Stimulated activated CD4-positive, alpha-beta T cell treated with anti-CD3 and anti-CD28 coated beads, Interleukin-1b, Interleukin-23, amount 100 ng/mL, for 1 hour (primary cell): ENCODE measurements at places on chromosomes 5 and 9.

GRCh38 chr9:89395931-89396710, 77.8 kb downstream of the SECISBP2 start:
- DNase-seq, result no peak

DNA sequence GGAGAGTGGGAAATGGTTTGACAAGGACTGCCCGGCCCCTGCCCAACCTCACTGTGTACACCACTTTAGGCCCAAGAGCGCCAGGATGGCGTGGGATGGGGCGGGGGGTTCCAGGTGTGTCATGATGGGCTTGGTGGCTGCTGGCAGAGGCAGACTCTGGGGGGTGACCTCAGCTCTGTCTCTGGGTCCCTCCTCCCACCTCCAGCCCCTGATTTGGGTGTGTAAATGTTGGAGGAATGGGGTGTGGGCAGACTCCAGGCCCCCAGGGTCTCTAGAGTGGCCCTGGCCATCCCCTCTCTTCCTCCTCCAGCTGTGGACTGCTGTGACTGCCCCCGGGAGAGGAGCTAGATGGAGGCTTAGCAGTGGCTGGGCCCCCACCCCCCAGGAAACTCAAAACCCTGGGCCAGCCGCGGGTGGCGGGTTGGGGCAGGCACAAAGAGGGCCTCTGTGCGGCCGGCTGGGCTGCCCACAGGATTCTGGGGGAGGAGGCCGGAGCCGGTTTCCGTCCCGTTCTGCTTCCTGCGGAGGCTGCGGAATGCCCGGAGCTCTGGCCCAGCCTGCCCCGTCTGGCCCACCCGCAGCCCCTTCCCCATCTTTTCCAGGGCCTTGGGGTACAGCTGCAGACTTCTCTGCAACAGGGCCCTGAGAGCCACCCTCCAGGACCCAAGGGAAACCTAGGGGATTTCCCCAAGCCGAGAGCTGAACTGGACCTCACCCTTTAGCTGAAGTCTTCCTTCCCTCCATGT, 23.1 kb downstream of the CXXC5 start:
- no peak for DNase-seq

DNA sequence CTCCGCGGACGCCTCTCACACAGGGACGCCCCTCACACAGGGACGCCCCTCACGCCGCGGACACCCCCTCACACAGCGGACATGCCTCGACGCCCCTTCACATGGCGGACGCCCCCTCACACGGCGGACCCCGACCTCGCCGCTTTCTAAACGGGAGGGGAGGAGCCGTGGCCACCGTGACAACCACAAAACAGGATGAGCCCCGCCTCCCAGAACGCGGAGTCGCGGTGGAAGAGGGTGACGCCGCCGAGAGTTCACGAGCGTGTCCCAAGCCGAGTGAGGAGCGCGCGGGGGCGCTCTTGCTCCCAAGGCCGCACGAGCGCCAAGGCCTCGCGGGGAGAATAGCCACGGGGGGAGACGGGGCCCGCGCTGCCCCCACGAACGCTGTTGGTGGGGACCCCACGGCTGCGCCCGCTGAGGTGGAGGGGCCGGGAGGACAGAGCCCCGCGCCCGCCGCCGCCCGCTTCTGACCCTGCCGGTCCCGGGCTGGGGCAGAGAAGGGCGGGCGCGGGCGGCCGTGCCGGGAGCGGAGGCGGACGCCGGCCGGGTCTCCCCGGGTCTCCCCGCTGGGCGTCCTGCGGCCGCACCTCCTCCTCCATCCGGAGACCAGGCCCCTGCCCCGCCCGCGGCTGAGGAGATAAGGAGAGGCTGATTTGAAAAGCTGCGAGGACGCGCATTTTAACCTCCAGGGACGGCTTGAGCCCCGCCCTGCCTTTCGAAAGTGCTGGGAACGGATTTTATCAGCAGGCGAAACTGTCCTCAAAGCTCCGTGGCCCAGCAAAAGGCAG, 3.9 kb upstream of the NKD2 start:
- DNase-seq, result peak; percentile 23

DNA sequence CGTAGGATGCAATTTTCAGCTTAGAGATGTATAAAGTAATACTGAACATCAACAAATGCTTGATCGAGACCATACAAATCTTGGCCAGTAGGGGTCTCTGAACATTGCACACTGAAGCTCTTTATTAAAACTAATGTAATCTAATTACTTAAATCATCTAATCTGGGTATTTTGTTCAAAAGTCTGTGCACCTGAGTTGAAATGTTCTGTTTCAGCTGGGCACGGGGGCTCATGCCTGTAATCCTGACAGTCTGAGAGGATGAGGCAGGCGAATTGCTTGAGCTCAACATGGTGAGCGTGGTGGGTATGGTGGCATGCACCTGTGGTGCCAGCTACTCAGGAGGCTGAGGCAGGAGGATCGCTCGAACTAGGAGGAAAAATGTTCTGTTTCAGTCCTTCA, 41.0 kb downstream of the ESM1 start:
- DNase-seq, result peak; percentile 6

DNA sequence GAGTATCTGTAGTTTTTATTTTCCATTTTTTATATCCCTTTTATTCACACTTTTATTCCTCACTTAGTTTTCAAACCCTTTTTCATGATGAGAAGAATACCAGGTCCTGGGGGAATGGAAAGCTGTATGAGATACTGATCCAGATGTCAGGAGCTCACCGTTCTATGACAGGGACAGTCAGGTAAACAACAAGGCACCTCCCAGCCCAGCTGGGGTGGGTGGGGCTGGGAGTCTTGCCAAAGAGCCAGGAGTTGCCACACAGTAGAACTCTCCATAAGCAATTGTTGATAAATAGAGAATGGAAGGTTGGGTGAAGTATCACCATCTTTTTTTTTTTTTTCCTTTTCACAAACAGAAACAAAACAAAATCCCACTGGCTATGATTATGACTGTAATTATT, 225.8 kb downstream of the NSG2 start:
- DNase-seq, result no peak

- DNase-seq, result no peak
These were observed 53.8 kb downstream of the RAPGEF1 start for GRCh38 chr9:131685753-131686706.

DNA sequence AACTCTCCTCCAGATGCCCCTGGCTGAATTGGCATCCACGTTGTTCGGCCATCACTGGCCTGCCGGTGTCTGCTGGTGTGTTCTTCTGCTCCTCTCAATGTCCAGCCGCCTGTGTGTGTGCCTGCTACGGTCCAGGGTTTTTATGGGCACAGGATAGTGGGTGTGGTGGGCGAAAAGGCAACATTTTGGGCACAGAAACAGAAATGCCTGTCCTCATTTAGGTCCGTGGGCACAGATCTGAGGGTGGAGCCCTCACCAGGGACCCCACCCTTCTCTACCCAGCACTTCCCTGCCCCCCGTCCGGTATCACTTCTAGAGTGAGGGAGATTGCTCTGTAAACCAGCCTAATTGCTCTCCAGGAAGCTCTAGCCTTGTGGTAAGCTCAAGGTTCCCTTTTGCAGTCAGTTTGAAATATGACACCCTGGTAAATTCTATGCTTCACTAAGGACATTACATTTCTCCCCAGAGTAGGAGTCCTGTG, 410.1 kb downstream of the MAT2B start:
- no peak for DNase-seq

GRCh38 chr5:108620516-108620915, 127.2 kb upstream of the FER start:
- DNase-seq, result no peak

DNA sequence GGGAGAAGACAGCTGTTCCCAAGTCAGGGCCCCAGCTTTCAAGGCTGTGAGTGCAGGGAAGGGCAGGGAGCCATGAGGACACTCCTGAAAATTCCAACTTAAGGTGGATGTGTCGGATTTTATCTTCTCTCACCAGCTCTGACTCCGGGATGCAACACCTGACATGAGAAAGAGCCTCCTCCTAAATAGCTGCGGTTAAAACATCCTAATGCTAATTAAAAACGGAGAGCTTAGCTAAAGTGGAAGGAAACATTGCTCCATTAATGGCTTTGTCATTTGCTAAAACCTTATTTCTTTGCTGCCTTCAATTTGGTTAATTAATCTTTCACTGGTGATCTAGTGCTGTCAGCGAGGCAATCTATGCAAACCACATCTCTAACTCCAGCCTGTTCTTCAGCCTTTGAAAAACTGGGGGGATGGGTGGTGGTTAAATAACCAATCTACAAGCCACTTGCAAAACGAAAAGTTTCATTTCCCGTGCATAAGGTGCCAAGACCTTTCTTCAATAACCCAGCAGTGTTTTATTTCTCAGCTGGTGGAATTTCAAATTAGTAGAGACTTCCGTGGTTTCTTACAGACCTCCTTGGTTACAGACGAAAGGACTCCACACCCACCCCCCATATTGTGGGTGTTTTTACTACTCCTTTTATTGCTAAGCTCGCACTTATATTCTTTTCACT, 379.6 kb downstream of the MLLT3 start:
- DNase-seq, result no peak

- DNase-seq, result no peak
These were observed 231.6 kb downstream of the SLF1 start for GRCh38 chr5:94849821-94850736.

GRCh38 chr5:176533894-176534611, 3.1 kb downstream of the RNF44 start:
- DNase-seq, result no peak

GRCh38 chr5:104909803-104910202, 1347.2 kb upstream of the NUDT12 start:
- DNase-seq, result no peak

DNA sequence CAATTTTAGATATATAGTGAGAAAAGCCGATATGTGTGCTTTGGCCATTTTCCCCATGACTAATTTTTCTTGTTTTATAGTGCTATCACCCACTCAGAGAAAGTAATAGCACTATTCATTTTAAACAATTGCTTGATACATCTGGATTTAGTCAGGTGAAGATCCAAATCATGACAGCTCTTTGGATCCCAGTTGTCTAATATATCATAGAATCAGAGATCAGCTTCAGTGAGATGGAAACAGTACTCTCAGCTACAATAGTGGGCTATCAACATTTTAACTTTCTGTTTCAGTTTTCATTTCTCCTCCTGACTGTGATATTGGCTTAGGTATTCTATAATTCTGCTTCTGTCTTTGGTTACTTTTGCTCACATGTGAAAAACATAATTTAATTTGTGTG, 38.7 kb downstream of the VCAN start:
- DNase-seq, result no peak

- no peak for DNase-seq
These were observed 817.5 kb downstream of the EFNA5 start for GRCh38 chr5:106853266-106853665.

DNA sequence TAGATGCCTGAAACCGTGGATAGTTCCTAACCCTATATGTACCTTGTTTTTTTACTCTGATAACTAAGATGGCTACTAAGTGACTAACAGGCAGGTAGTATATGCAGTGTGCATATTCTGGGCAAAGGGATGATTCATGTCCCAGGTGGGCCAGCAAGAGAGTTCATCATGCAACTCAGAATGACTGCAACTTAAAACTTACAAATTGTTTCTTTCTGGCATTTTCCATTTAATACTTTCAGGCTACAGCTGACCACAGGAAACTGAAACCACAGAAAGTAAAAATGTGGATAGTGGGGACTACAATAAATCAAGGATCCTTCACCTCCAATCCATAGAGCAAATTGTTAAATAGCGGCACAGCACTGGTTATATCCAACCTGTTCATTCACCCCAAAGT, 30.7 kb upstream of the VCAN start:
- DNase-seq, result no peak

GRCh38 chr5:119411361-119412278, 40.7 kb upstream of the HSD17B4 start:
- DNase-seq, result no peak

DNA sequence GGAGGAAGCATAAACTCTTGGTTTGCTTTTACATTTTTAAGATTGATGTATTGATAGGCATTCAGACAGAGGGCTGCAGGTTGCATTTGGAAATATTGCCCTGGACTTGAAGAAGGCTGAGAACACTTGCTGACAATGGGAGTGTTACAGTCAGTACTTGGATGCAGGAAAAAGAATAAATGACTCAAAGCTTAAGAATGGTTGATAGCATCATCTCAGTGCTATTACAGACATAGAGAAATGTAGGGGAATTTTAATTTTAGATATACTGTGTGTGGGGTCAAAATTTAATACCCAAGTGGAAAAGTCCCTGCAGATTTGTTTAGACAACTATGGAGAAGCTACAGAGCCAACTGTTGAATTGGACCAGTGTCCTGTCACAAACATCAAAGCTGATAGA, 101.1 kb downstream of the ISL1 start:
- DNase-seq, result no peak

- no peak for DNase-seq
These were observed 10.6 kb downstream of the CDKN2A start for GRCh38 chr9:21983561-21983935.

- DNase-seq, result no peak
These were observed 53.7 kb upstream of the SMIM32 start for GRCh38 chr5:136246632-136247031.

GRCh38 chr5:73233461-73234203, 60.6 kb downstream of the TMEM174 start:
- DNase-seq, result no peak

GRCh38 chr5:143826951-143827444, 15.0 kb downstream of the HMHB1 start:
- DNase-seq, result no peak

GRCh38 chr5:7849681-7850394, 1.1 kb downstream of the CFAP90 start:
- DNase-seq, result no peak

GRCh38 chr9:1102642-1102970, 52.4 kb downstream of the DMRT2 start:
- no peak for DNase-seq

GRCh38 chr5:171031977-171032376, 170.2 kb downstream of the RANBP17 start:
- DNase-seq, result no peak

DNA sequence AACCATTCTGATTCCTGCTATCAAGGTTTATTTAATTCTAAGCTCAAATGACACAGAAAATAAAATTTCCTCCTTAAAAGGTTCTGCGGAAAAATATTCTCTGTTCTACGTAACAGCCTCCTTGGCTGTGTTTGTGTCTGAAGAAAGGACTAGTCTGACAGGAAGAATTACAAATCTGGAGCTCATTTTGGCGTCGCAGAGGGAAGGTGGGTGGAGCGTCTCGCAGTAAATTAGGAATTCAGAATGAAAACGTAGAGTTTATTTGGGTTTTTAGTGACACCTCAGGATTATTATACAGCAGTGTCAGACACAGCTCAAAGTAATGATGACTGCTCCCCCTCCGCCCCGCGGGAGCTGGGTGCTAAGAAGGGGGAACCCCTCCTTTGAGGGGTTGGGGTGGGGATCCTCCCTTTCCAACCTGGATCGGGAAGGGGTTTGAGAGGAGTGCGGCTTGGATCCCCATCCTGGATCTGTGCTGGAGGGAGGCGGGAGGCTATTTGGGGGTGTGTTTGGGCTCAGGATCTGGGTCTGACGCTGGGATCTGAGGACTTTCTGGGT, 933 bp upstream of the TGFBR1 start:
- DNase-seq, result no peak
